Stimulated activated CD4-positive, alpha-beta T cell treated with anti-CD3 and anti-CD28 coated beads, Interleukin-1b, Interleukin-23, amount 100 ng/mL, for 48 hours (primary cell): ENCODE measurements at places on chromosomes 1 and 21.
A peak's percentile ranks its signal among the peaks of the same experiment; 100 is the strongest.

- no peak for DNase-seq
Observed at GRCh38 chr1:938088-938683, 14.5 kb downstream of the SAMD11 start.

DNA sequence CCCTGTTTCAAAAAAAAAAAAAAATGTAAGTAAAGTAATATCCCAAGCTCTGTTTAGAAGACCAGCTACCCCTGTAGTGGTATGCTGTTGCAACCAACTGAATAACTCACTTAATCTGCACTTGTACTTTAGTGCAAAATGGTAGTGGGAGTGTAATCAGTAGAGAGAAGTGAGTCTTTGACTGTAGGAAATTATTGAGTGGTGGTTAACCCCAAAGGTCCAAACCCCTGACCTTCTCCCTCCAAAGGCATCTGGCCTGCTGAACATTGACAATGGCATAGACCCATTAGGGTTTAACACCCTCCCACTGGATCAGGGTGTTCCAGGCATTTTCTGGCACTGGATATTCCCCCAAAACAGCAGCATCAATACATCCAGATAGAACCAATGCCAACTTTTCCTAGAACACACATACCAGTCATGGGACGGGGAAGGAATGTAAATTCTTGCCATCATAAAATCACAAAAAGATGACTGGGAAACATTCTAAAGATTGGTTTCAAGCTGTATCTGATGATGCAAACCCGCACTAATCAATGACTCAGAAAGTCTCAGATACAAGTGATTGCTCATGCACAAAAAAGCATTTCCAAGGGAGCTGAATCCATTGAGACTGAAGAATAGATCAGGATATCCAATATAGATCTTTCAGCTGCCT is 110.3 kb downstream of the MRPL39 start:
- DNase-seq = no peak

DNA sequence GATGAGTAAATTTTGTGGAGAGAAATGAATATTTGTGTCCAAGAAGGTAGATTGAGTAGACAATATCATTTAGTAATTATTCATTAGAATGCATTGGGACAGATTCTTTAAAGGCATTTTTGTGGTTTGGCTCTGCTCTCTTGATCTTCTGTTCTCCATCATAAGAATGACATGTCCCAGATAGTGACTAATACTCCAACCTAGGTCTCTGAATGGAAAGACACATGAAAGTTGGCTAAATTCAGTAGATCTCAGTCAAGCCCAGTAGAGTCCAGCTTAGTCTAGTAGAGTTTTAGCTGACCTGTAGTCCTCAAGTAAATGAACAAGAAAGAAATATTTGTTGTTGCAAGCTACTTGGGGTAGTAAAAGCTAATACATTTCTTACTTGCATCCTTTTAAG is 61.8 kb upstream of the DNAH14 start:
- no peak for DNase-seq

DNA sequence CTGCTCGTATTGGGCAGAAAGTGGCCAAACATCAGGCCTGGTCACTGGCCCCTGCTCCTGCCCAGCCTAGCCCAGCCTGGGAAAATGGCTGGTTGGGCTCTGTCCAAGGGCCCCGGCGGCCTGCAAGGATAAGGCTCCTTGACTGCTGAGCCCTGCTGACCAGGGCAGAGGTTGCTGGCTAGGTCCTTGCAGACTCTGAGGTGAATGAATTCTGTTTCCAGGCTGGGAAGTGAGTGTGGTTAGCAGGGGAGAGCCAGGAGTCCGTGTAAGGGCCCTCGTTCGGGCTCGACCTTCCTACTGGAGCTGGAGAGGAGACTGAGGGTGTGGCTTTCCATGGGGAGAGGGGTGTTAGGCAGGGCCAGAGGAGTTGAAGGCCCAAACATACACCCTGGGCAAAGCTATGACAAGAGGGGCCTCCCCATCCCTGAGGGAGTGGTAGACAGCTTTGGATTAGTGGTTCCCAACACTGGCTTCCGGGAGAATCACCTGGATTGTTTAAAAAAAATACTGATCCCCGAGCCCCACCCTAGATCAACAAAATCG is 20.6 kb downstream of the CSF1 start:
- DNase-seq = no peak

DNA sequence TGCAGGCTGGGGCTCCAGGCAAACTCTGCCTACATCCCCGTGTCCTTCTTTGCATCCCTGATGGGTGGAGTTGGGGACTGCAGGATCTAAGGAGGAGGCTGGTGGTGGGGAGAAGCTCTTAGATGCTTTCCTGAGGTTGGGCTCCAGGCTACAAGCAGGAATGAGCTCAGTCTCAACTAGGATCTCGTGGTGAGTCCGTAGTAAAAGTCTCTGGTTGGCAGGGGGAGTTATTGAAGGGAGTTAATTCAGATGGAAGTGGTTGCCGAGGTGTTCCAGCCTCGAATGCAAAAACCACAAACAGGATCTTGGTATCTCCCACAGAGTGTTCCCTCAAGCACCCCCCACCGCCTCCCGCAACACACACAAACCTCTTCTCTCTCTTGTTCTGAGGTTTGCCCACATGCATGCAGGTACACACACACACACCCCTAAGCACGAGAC is 35.0 kb downstream of the TMCC2 start:
- DNase-seq = no peak

GRCh38 chr1:241706257-241706656 is 54.2 kb downstream of the WDR64 start:
- DNase-seq = no peak

GRCh38 chr1:15923241-15923640 is 52.7 kb downstream of the ZBTB17 start:
- no peak for DNase-seq

DNA sequence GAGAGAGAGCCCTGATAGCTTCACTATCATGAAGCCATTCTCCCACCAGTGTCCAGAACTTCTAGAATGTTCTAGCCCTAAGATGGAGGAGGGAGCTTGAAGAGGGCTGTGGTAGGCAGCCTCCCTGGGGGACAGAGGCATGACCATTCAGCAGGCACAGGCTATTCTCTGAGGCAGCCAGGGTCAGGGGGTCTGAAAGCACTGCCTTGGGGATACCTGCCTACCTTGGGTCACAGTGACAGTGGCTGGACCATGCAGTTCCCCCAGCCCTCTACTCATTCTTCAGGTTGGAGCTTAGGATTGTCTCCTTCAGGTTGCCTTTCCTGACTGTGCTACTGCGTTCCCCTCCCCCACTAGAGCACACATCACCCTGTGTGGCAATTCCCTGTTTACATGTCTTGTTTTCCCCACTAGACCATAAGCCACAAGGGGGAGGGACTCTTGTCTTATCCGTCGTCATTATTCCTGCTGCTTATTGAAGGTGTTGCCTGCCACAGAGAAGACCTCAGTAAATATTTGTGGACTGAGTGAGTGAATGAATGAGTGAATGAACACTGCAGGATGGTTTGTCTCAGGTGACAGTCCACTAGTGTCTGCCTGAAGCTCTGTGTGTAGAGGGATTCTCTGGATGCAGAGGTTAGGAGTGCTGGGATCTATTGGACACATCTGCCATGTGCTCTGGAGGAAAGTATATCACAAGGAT is 5.2 kb downstream of the ZDHHC18 start:
- DNase-seq = no peak

DNA sequence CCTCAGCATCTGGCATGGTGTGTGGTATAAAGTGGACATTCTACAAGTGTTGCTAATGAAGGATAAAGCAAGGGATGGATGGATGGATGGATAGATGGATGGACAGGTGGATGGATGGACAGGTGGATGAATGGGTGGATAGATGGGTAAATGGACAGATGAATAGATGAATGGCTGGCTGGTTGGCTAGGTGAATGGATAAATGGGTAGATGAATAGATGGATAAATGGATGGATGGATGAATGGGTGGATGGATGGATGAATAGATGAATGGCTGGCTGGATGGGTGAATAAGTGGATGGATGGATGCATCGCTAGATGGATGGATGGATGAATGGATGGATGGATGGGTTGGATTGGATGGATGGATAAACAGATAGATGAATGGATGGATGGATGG is 66.2 kb downstream of the SUSD4 start:
- DNase-seq = no peak

- DNase-seq = no peak
Observed at GRCh38 chr21:45290948-45291612, 3.4 kb upstream of the POFUT2 start.

GRCh38 chr21:32782698-32783097 is 11.1 kb upstream of the PAXBP1 start:
- DNase-seq = no peak

- DNase-seq = no peak
Observed at GRCh38 chr1:28122183-28122582, 33.8 kb upstream of the EYA3 start.

- no peak for DNase-seq
Observed at GRCh38 chr1:239263801-239264200, 122.6 kb upstream of the CHRM3 start.

GRCh38 chr1:75707191-75707590 is 17.3 kb upstream of the ACADM start:
- no peak for DNase-seq

- no peak for DNase-seq
Observed at GRCh38 chr1:166272155-166272554, 105.4 kb upstream of the FAM78B start.

- no peak for DNase-seq
Observed at GRCh38 chr1:204348722-204349121, 11.0 kb downstream of the PLEKHA6 start.

GRCh38 chr1:228015276-228016180 is 8.7 kb downstream of the WNT3A start:
- no peak for DNase-seq

GRCh38 chr1:63640633-63641567 is 47.7 kb downstream of the PGM1 start:
- no peak for DNase-seq

DNA sequence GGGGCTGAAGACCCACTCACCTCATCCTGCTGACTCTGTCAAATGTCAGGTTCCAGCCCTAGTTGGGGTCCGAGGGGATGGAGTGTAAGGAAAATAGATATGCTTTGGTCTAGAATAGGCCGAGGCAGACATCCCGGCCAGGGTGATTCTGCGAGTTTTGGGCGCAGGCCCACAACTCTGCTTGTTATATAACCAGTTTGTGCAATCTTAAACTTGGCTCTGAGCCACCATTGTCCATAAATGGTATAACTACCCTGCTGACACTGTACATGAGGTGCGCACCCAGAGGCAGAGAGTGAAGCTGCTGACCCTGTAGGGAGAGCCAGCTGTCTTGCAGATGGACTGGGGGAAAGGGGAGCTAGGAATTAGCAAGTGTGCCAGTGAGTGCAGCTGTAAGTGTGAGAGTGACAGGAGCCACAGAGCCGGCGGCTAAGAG is 1388.8 kb downstream of the AMY1C start:
- no peak for DNase-seq

DNA sequence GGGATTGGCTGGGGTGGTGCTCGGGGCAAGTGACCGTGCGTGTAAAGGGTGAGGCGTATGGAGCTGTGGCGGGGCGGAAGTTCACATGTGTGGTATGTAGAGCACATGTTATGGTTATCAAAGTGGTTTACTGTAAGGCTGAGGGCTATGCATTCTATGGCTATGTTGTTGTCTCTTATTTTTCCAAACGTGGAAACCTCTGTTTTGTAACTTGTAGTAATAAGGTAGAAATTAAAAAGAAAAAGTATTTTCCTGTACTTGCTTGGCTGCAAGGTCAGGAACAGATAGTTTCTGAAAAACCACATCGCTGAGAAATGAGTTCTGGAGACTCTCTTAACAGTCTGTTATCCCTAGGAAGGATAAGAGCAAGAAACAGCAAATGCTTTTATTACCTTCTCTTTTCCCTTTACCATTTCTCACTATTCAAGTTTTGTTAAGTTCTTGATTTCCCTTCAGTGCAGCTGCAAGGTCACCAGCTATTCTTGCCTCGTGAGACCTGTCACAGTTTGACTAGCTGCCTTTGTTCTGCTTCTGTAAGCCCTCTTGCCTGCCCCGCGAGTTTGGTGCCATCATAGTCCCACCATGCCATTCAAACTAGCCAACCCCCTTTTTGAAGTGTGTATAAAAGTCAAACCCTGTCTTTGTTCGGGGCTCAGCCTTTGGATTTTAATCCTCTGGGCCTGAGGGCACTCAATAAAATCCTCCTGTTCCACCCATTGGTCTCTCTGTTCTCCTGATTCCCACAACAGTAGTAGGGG is 9.5 kb downstream of the RNU1-2 start:
- DNase-seq = peak; percentile 70

- no peak for DNase-seq
Observed at GRCh38 chr21:45332981-45333582, 45.4 kb upstream of the POFUT2 start.

DNA sequence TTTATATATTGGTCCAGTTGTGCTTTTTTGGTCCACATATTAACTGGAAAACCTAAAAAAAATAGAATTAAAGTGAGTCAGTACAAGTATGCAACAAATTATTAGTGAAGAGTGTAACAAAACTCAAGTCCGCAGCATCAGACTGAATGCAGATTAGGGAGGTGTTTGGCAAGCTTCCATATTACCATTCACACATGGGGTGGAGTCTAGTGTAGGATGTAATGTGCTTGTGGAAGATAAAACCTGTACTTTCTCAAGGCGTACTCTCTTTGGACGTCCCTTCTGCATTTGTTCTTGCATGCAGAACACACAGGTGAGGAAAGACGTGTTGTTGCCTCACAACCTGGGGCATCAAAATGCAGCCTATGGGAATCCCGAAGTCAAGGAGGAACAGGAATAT is 668.7 kb downstream of the MRPL39 start:
- no peak for DNase-seq

DNA sequence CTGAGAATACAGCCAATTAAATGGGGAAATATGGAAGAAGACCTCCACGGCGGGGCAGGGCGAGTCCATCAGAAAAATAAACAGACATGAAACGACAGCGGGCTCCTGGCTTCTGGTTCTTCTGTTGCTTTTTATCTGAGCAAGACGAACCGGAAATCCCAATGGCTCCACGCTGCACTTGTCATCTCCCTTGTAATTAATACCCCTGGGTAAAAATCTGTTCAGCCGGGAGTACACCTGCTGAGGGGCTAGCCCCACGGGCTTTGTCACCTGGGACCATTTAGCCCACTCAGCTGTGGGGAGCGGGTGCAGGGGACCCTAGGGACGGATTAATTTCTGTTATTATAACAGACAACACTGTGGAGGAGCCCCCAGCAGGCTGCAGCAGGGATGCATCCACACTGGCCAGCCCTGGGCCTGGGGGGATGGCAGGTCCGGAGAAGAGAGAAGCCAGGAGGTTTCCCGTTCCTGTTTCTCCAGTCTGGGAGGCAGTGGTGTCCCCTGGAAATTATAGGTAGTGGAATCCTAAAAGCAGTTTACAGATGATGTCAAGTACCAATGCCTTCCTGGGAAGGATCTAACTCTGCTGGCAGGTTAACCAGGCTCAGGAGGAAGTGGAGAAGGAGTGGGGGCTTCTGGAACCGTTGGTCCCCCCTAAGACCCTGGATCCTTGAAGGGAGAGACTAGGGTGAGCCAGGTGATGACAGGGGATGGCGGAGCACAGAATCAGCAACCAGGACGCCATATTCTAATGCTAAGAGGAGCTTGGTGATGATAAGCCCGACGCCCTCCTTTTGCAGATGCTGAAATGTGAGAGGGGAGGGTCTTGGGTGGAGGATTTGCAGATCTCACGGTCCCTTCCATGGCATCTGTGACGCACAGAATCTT is 566.1 kb downstream of the PTPRU start:
- DNase-seq = no peak
